CD4-positive, alpha-beta T cell (primary cell): ENCODE measurements at places on chromosomes 16 and 17.
A peak's percentile ranks its signal among the peaks of the same experiment; 100 is the strongest.

- DNase-seq, result no peak
Measured at GRCh38 chr16:78480588-78480987, 381.1 kb downstream of the WWOX start.

- DNase-seq, result no peak
Measured at GRCh38 chr17:79566251-79566955, 44.4 kb downstream of the RBFOX3 start.

DNA sequence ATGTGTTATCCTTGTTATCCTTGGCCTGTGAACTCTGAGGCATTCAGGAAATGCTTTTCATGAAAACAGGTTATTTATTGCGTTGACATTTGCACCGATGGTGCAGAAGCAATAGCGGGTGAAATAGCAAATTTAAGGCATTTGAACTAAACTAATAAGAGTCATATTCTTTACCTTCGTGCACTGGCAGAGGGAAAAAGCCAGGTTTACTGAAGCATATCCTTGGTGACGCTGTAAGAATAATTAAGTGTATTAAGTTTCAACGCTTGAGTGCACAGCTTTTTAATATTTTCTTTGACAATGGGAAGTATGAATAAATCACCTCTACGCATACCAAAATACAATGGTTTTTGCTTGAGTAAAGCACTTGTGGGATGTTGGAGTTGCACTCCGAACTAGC is 13.6 kb upstream of the KPNA2 start:
- DNase-seq, result no peak

- DNase-seq, result no peak
Measured at GRCh38 chr17:80229011-80229410, 8.8 kb downstream of the SLC26A11 start.

GRCh38 chr17:2713881-2714280 is 2.3 kb upstream of the CLUH start:
- no peak for DNase-seq

DNA sequence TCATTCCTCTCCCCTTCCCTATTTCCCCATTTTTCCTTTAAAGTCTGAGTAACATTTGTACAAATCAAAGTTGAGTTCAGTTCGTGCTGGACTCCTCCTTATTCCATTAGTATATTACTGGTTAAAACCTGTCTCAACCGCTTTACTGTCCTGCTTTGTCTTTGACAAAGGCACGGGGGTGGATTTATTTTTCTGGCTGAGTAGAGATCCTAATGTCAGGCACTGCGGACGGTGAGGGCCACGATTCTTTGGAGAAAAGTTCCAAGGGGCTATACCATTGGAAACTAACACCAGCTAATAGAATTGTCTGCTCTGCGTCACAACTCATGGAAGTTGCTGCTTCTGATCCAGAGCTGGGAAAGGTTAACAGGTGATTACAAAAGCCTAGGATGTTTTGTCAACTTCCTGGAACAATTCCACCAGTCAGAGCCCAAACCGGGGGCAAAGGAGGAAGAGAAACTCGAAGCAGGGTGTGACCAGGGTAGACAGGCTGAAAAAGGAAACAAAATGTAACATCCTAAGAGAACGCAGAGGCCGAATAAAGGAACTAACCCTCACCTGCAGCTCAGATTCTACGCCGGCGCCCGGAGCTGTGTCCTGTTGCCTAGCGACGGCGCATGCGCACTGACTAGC is 12.4 kb downstream of the TAT start:
- DNase-seq, result no peak

- DNase-seq, result no peak
Measured at GRCh38 chr16:4376126-4376892, 4.7 kb downstream of the VASN start.

- no peak for DNase-seq
Measured at GRCh38 chr16:82203198-82203597, 33.2 kb upstream of the MPHOSPH6 start.

DNA sequence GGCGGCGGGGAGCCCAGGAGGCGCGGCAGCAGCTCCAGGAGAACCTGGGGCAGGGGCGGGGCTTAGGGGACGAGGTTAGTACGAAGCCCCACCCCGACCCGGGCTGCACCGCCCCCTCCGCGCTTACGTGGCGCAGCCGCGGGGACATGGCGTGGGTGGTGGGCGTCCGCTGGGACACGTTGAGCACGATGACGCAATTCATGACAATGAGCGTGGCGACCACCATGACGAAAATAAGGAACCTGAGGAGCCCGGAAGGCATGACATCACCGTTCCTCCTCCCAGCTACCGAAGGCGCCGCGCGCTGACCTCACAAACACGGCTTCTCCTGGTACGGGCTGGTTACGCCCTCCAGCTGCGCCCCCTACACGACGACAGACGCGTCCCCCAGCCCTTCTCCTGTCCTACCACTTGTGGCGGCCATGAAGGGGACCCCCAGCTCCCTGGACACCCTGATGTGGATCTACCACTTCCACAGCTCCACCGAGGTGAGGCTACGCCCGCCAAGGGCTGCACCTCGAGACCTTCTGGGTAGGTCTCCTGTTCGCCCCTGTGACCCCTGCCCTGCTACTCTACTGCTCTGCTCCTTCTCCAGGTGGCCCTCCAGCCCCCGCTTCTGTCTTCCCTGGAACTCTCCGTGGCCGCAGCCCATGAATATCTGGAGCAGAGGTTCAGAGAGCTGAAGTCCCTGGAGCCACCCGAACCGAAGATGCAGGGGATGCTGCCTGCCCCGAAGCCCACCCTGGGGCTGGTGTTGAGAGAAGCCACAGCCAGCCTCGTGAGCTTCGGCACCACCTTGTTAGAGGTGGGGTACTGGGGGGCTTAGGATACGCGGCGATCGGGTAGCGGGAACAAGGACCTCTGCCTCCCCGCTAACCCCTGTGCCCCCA is at the start of gene C17orf107:
Gene C17orf107, plus strand, starts transcription at position 196 of the 890 bp plus-strand sequence. Its CDS starts 227 bp downstream, at position 423.
- DNase-seq, result peak; percentile 80

- DNase-seq, result no peak
Measured at GRCh38 chr17:5825717-5826330, 241.5 kb upstream of the NLRP1 start.

- no peak for DNase-seq
Measured at GRCh38 chr17:82913304-82914043, 73.7 kb upstream of the ZNF750 start.

DNA sequence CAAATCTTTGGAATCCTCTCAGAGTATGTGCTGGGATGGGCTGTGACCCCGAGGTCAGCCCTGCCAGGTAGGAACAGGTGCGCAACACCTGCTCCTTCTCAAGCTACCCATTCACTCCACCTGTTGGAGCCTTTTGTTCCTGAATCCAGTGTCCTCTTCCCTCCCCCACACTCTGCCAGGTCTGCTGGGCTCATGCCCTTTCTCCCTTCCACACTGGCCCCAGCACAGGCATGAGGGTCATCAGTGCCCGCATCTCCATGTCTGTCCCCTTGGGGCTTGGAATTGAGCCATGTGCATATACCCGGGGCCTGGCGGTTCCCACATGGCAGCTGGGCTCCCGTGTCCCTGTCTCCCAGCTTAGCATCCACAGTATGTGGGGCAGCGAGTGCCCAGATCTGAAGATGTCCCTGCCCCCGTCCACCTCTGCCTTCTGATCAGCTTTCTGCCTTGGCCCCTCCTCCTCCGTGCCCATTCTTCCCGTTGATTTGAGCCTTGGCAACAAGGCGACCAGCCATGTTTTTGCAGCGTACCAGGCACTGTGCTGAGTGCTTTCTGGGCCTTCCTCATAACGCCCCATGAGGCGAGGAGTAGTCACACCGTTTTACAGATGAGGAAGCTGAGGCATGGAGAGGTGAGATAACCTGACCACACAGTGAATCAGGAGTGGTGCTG is 102.2 kb downstream of the RAP1GAP2 start:
- no peak for DNase-seq

- no peak for DNase-seq
Measured at GRCh38 chr17:44673893-44674292, 15.7 kb downstream of the CCDC43 start.

GRCh38 chr17:8846768-8847211 is 20.7 kb downstream of the PIK3R6 start:
- no peak for DNase-seq

- no peak for DNase-seq
Measured at GRCh38 chr17:4334776-4335584, 31.5 kb downstream of the UBE2G1 start.

- peak; percentile 22 for DNase-seq
Measured at GRCh38 chr16:56938664-56939513, 6.9 kb downstream of the HERPUD1 start.

GRCh38 chr17:9577373-9577709 is 899 bp downstream of the CFAP52 start:
- DNase-seq, result no peak

DNA sequence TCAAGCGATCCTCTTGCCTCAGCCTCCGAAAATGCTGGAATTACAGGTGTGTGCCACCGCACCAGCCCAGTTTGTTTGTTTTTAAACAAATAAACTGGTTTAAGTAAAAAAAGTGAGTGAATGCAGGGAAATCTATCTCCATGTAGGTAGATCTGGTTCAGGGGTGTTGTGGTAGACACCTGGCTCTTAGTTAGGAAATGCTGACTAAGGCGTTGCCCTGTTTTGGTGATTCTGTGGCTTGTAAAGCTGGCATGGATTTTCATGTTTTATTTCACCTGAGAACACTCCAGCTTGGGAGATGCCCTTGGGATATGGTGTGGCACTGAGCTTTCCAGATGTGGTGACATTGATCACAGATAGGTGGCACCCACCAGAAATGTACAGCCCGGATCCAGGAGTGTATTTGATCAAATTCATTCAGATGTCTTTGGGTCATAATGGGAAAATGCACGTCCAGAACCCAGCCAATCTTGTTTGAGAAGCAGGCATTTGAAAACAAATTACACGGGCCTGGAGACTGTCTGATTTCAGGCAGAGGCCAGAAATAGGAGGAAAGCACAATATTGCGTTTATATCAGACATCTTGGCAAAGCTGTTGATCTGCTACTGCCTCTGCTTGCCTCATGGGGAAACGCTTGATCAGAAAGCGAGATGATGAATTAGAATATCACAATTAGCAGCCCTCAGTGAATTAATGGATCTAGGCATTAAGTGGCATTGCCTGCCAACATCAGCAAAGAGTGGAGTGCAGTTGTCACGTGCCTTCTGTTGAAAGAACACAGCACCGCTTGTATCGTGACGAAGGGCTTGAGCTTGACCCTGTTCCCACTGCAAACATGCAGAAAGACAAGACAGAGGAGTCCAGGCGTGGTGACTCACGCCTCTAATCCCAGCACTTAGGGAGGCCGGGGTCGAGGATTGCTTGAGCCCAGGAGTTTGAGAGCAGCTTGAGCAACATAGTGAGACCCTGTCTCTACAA is 7.3 kb upstream of the IL34 start:
- no peak for DNase-seq

- no peak for DNase-seq
Measured at GRCh38 chr16:50390914-50391716, 22.3 kb upstream of the BRD7 start.

GRCh38 chr17:77879226-77879895 is 79.1 kb upstream of the TNRC6C start:
- no peak for DNase-seq

DNA sequence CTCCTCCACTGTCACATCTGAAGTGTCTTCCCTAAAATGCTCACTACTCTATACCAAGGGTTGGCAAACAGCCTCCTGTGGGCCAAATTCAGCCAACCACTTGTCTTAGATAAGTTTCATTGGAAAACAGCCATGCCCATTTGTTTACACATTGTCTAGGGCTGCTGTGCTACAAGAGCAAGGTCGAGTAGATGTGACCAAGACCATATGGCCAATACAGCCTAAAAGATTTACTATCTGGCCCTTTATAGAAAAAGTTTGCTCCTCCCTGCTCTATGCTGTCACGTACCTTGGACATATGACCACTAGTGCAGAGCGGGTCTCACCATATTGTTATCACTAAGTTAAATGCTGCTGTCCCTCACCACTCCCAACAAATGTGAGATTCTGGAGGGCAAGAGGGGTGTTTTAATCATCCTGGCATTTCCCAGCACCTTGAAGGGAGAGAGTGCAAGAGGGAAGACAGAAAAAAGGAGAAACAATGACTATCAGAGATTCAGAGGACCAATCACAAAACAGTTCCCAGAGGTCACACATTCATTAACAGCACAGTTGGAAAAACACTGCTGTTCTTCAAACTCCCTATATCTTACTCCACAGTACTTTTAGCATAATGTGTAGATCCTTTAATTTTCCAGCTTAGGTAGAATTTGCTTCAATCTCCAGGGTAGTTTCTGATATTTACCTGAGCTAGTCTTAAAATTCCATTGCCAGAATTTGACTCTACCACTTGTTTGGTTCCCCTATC is 13.2 kb downstream of the LSM12 start:
- DNase-seq, result no peak

- no peak for DNase-seq
Measured at GRCh38 chr17:79406316-79406715, 204.5 kb downstream of the RBFOX3 start.

- DNase-seq, result no peak
Measured at GRCh38 chr17:2191227-2191626, 112.4 kb downstream of the SMG6 start.

DNA sequence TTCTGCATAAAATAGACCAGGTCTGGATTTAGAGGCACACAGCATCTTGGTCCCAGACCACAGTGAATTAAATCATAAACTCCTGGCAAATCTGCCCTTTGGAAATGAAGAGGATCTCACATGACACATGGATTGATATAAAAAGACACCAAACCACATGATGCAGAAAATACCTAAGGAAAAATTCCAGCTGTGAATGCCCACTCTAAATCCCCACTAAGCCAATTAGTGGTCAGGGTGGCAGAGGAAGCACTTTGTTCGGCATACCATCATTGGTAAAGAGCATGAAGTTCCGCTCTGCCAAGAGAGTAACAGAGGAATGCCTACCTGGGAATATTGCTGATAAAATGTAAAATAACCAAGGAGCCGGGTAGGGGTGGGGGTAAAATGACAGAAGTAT is 32.4 kb upstream of the NOL11 start:
- DNase-seq, result no peak

GRCh38 chr16:51989637-51990230 is 557.2 kb downstream of the TOX3 start:
- no peak for DNase-seq

GRCh38 chr17:61382796-61383688 is 16.6 kb upstream of the TBX2 start:
- no peak for DNase-seq

- DNase-seq, result no peak
Measured at GRCh38 chr17:12765548-12765947, 23.8 kb upstream of the ARHGAP44 start.

DNA sequence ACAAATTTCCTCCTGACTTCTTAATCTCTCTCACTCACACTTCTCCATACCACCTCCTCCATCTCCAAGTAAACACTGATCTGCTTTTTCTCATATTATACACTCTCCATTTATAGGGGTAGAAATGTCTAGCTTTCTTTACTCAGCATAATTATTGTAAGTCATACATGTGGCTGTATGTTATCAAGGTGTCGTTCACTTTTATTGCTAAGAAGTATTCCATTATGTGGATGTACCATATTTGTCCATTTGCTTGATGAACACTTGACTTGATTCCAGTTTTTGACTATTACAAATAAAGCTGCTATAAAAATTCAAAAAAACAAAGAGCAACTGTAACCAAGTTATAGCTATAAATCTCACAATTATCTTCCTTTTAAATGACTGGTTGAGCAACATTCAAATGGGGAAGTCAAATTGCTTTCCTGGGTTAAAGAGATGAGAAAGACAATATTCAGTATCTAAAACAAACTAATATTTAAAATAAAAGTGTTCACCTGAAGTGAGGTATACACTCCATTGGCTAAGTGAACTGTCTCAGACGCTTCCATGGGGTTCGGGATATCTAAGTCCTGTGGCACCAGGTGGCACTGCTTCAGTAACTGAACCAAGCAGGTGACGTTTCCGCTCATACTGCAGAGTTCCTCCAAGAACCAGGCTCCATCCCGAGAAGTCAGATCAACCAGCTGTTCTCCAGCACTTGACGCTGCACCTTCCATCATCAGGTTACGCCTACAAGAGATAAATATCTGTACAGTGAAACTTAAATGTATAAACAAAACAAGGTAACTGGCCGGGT is 32.6 kb upstream of the ARL6IP1 start:
- DNase-seq, result no peak
